ENCODE measurements at places on chromosomes 7 and 10.

DNA sequence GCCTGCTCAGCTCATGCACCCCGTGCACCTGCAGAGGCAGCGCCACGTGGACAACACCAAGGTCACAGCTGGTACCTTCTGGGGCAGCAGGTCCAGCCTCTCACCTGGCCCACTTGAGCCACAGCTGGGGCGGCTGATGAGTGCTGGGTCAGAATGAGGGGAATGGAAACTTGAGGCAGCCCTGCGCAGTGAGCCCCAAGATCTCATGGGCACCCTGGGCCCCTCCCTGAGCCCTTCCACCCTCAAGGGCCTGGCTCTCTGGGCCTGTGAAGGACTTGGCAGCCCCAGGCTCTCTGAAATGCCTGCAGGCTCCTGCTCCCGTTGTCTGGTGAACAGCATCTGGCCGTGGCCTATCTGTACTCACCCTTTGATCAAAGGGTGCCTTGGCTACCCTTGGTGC lies 112.7 kb downstream of the TCERG1L start:
- DNase-seq = no peak

- DNase-seq = no peak
Measured at GRCh38 chr7:12504149-12504548, 66.4 kb upstream of the SCIN start.

GRCh38 chr10:100103581-100103980 lies 21.9 kb upstream of the CPN1 start:
- DNase-seq = no peak

GRCh38 chr7:21524680-21525079 lies 18.2 kb upstream of the DNAH11 start:
- no peak for DNase-seq
